ENCODE measurements at places on chromosomes 13 and 19. TPM values are rescaled to one million over a fixed set of nuclear protein-coding genes. Genes with fewer than 3 reads are reported as not detected.

Gene GIPR
- total RNA-seq, result 1.7 TPM

Gene IGFL2
- total RNA-seq, result not detected

DNA sequence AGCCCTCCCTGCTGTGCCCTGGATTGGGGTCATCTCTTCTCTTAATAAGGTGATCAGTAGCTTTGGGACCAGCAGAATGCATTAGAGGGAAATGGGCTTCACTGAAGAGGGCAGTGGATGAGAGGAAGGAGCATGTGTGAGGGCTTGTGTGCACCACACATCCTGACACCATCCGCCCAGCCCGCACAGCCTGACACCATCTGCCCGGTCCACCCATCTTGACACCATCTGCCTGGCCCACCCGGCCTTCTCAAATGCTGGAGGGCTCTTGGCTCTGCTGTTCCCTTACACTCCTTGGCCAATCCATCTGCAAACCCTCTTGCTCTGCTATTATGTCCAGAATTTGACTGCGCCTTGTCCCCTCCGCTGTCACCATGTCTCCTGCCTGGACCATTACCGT, 41.8 kb downstream of the BICRA start:
- H3K36me3 ChIP-seq, result peaks cover 39% of the 10 kb centered on the region
- no peak overlapping the region for H3K4me3 ChIP-seq
- DNase-seq, result no peak
- H3K27me3 ChIP-seq, result no peaks in the 10 kb centered on the region

GRCh38 chr13:20151612-20152011, 9.2 kb downstream of the GJA3 start:
- no peak overlapping the region for H3K27ac ChIP-seq
- H3K36me3 ChIP-seq, result no peaks in the 10 kb centered on the region
- H3K4me1 ChIP-seq, result peaks cover 13% of the 10 kb centered on the region
- peaks cover 8% of the 10 kb centered on the region for H3K27me3 ChIP-seq

- no peaks in the 10 kb centered on the region for H3K36me3 ChIP-seq
- no peaks in the 10 kb centered on the region for H3K27me3 ChIP-seq
- no peak for DNase-seq
- no peak overlapping the region for H3K4me3 ChIP-seq
- no peak overlapping the region for H3K27ac ChIP-seq
Observed at GRCh38 chr13:35378939-35379338, 97.5 kb downstream of the MAB21L1 start.
